Left hindlimb (tissue), 1 donor: ENCODE measurements at places on chromosomes 1 and 21.

DNA sequence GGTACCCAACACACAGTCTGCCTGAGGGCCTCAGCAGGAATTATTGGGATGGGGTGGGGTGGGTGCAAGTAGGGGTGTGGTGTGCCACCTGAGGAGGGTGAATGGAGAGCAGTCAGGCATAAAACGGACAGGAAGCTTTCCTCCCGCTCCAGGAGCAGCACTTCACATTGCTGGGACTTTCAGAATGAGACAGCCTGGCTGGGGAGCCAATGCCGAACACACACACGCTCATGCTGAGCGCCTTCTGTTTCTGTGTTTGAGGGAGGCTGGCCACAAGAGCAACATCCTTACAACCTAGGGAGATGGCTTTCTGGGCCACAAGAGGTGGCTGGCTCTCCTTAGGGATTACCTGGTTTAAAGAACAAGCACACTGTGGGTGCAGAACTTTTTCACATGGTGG, 98.0 kb downstream of the LAMC2 start:
- DNase-seq = no peak

- DNase-seq = no peak
These were observed 51.0 kb downstream of the CASQ2 start for GRCh38 chr1:115717541-115717940.

DNA sequence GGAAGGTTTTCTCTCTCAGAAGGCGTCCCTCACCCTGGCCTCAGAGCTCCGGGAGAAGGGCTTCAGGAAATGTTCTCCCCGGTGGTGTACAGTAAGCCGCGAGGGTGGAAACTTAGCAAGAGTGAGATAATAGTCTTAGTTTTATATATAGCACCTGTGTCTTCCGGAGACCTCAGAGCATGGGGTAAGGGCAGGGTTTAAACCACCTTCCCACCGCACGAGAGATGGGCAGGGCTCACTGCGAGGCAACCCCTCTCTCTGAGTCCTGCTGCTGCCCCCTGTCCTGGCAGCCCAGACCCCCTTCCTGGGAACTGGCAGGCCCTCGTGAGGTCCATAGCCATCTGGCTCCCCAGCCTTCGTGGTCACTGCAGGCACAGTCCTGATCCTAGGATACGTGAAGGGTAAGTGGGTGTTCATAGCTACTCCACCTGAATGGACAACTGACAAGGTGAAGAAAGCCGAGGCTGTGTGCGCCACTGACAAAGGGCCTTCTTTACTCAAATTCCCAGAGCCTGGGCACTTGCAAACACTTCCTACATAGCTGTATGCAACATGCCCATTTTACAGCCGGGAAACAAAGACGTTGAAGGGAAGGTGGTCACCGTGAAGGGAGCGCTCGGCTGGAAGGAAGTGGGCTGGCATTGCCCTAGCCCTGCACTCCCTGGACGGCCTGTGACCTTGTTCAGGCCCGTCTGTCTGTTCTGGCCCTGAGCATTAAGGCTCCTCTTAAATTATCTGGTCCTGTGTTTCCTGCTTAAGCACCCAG, 26.9 kb downstream of the ITPKB start:
- DNase-seq = no peak

DNA sequence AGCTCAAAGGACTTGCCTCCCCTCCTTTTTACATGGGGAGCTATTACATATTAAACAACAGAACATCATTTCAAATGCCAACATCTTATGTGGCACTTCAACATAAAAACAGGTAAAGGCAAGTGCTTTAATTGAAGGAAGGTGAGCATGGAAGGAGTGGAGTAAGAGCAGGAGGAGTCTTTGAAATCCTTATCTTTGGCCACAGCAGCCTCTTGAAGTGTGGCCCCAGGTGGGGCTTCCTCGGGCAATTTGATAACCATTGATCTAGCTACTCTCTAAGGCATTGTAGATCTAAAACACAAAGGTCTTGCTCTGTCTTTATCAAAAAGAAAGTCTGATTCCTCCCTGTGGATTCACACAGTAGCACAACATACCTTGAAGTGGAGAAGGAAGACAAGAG, 70.9 kb upstream of the PPP2R5A start:
- DNase-seq = no peak

- DNase-seq = no peak
These were observed 17.5 kb downstream of the LRRC71 start for GRCh38 chr1:156937883-156938282.

DNA sequence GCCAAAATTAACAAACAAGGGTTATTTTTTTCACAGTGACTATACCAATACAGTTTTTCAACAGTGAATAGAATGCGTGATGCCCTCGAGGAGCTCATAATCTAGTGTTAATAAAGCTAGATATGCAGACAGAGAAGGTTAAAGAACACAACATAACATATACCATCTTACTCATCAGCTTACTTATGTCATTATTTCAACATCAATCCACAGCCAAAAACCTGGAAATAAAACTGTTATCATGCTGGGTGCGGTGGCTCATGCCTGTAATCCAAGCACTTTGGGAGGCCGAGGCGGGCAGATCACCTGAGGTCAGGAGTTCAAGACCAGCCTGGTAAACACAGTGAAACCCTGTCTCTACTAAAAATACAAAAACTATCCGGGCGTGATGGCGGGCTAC, 6.1 kb downstream of the STX6 start:
- DNase-seq = no peak

- no peak for DNase-seq
These were observed 6.3 kb upstream of the GPR25 start for GRCh38 chr1:200866521-200866920.

GRCh38 chr1:246793356-246793896, 69.2 kb downstream of the SCCPDH start:
- DNase-seq = no peak

DNA sequence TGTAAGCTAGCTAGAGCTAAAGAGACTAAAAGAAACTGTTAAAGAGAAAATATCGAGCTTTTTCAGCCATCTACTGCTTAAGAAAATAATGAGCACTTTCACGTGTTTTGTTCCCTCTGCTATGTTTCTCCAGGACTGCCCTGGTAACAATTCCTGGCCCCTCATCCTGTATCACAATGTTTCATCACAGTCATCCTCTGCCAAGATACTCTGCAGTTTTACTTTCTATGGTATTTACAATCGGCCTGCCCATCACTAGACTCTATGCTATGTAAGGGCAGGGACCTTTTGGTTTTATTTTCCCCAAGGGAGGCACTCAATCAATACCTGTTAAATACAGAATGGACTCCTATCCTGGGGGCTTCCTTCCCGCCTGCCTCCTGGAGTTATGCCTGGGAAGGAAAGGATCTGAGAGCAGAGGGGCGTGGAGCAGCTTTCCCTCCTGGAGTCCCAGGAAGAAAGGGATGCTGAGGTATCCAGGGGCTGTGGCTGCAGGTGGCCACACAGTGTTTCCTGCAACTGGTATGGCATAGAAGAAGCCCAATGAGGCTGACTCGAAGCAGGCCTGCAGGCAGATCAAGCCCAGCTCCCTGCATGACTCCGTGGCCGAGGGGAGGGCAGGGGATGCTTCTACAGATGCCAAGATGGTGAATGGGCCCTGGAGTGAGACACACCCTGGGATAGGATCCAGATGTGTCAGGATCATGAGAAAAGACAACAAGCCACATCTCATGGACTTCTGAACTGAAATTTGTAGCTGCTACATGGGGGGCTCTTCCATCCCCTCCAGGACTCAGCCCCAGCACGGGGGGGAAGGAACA, 52.9 kb downstream of the MATN1 start:
- peak; percentile 13 for DNase-seq

- DNase-seq = no peak
These were observed 144.6 kb downstream of the LMO4 start for GRCh38 chr1:87473203-87473661.
